Activated CD4-positive, alpha-beta T cell treated with anti-CD3 and anti-CD28 coated beads for 36 hours (primary cell): ENCODE measurements at places on chromosomes 2 and 18. TPM values are rescaled to one million over a fixed set of nuclear protein-coding genes. Genes with fewer than 3 reads are reported as not detected.

DNA sequence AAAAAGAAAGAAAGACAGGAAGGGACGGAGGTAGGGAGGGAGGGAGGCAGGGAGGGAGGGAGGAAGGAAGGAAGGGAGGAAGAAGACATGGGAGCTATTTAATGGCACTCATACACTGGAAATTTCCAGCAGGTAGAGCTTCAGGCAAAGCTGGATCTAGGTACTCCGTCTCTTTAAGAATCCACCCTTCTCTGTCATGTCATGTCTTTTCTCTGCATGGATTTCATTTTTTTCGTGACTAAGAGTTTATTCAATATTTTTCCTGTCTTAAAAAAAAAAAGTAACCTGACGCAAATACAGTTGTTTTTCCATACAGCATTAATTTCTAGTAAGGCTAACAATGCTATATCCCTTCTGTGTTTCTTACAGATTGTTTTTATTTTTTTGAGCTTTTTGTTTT lies 56.3 kb upstream of the MCFD2 start:
- peaks cover 13% of the 10 kb centered on the region for H3K4me1 ChIP-seq
- H3K27me3 ChIP-seq = no peaks in the 10 kb centered on the region
- peaks cover 24% of the 10 kb centered on the region for H3K36me3 ChIP-seq
- no peak overlapping the region for H3K4me3 ChIP-seq
- peak overlapping the region; percentile 21 for H3K27ac ChIP-seq

GRCh38 chr2:175383286-175383685 lies 201.8 kb upstream of the ATP5MC3 start:
- no peak overlapping the region for H3K27ac ChIP-seq
- H3K36me3 ChIP-seq = peaks cover 6% of the 10 kb centered on the region
- no peak for DNase-seq
- H3K27me3 ChIP-seq = peaks cover 10% of the 10 kb centered on the region
- no peak overlapping the region for H3K4me3 ChIP-seq
- H3K4me1 ChIP-seq = no peaks in the 10 kb centered on the region

- no peak overlapping the region for H3K27ac ChIP-seq
- DNase-seq = no peak
- H3K4me1 ChIP-seq = peaks cover 10% of the 10 kb centered on the region
- H3K27me3 ChIP-seq = no peaks in the 10 kb centered on the region
- H3K36me3 ChIP-seq = peaks cover 3% of the 10 kb centered on the region
- no peak overlapping the region for H3K4me3 ChIP-seq
Measured at GRCh38 chr2:15116830-15117229, 444.3 kb downstream of the NBAS start.

- H3K27ac ChIP-seq = no peak overlapping the region
- no peak overlapping the region for H3K4me3 ChIP-seq
- DNase-seq = no peak
Measured at GRCh38 chr2:72057308-72057707, 90.4 kb downstream of the CYP26B1 start.

DNA sequence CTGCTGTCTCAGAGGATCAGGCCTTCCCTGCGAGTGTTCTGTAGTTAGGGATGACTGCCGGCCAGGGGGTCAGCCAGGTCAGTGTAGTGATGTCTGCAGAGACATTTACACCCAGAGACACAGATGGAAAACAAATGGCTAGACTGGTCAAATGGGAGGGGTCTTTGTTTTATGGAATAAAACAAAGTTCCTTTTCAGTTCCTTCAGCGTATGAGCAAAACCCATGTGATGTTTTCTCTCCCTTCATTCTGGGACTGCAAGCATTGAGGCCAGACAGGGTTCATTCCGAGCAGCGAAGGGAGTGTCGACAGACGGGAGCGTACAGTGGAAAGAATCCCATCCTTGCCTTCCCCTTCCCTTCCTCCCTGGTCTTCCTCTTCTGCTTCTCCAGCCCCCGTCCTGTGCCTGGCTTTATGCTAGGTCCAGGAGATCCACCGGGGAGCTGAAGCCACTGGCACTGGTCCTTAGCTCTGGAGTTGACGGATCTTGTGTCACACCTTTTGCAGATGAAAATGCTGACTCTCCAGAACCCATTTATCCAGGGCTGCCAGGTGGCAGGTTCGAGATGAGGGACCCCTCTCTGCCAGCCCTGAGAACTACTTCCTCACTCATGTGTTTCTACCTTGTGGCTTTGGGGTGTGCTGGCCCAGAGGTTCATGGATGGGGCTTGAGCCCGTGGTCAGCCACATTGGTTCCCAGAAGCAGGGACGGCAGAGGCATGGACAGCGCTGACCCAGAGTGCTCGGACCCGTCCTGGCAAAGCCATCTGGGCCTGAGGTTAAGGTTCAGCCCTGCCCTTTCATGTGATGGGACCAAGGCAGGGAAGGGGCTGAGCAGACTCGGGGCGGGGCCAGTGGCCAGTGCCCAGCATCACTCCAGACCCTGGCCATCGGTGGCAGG lies 24.2 kb downstream of the ITGB1BP1 start:
- H3K36me3 ChIP-seq = peaks cover 2% of the 10 kb centered on the region
- no peaks in the 10 kb centered on the region for H3K27me3 ChIP-seq
- H3K27ac ChIP-seq = no peak overlapping the region
- no peak for DNase-seq

- no peak overlapping the region for H3K27ac ChIP-seq
- no peaks in the 10 kb centered on the region for H3K27me3 ChIP-seq
- no peak overlapping the region for H3K4me3 ChIP-seq
- no peaks in the 10 kb centered on the region for H3K36me3 ChIP-seq
Measured at GRCh38 chr2:232333361-232334135, 45.0 kb upstream of the ALPP start.

DNA sequence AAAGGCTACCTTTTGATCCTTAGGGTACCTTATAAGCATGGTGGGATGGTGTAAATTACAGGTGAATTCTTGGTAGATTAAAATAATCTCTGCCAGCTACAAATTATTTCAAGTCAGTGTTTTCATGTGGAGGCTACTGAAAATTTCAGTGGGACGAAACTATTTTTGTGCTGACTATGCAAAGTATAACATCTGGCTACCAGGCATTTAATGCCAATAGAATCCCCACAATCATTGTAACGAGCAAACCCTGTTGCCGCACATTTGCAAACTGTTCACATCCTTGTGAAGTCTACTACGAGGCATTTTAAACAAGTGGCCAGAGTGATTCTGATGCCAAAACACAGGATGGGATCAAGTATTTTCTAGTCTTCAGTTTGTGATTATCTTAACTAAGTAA lies 48.1 kb upstream of the SDC1 start:
- no peak overlapping the region for H3K4me3 ChIP-seq
- DNase-seq = no peak
- no peaks in the 10 kb centered on the region for H3K27me3 ChIP-seq
- H3K27ac ChIP-seq = no peak overlapping the region
- peaks cover 26% of the 10 kb centered on the region for H3K36me3 ChIP-seq

DNA sequence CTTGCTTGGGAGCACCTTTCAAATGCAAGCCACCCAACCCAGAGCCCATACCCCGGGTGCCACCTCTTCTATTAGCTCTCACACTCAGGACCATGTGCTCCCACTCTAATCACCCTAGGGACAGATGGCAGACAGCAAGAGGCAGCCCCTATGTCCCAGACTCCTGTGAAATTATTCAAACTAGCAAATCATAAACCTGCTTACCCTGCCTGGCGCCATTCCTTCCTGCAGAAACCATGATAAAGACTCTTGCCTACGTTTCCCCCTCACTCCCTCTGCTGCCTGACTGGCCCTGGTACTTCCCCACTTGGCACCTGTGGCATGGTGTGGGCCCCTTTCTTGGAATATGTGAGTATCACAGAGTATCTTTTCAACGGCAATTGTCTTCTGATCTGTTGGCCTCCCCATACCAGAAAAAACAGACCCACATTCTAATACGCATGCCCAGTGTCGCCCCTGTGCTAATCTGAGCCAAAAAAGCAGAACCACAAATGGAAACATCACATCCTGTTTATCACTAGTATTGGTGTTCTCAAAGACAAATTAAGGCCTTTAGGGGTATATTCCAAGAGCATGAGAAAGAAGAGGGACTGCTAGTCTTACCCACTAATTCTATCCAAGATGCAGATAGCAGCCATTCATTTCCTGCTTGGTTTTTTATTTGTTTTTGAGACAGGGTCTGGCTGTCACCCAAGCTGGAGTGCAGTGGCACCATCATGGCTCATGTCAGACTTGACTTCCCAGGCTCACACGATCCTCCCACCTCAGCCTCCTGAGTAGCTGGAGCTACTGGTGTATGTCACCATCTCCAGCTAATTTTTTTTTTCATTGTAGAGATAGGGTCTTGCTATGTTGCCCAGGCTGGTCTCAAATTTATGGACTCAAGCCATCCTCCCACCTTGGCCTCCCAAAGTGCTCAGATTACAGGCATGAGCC lies 44.1 kb upstream of the TTC39C start:
- peak overlapping the region; percentile 59 for H3K27ac ChIP-seq
- no peaks in the 10 kb centered on the region for H3K27me3 ChIP-seq
- DNase-seq = peak; percentile 70
- no peak overlapping the region for H3K4me3 ChIP-seq
- H3K4me1 ChIP-seq = peaks cover 60% of the 10 kb centered on the region

- H3K27me3 ChIP-seq = no peaks in the 10 kb centered on the region
- H3K36me3 ChIP-seq = peaks cover 53% of the 10 kb centered on the region
- DNase-seq = no peak
- H3K27ac ChIP-seq = no peak overlapping the region
- H3K4me1 ChIP-seq = no peaks in the 10 kb centered on the region
- H3K4me3 ChIP-seq = no peak overlapping the region
Measured at GRCh38 chr18:9552616-9553015, 61.7 kb downstream of the PPP4R1 start.

GRCh38 chr2:135874777-135875365 lies 1.4 kb downstream of the MCM6 start:
- peak overlapping the region; percentile 86 for H3K4me3 ChIP-seq
- H3K4me1 ChIP-seq = peaks cover 54% of the 10 kb centered on the region
- H3K27me3 ChIP-seq = no peaks in the 10 kb centered on the region

GRCh38 chr2:173187941-173188788 lies 112.5 kb downstream of the MAP3K20 start:
- no peak overlapping the region for H3K27ac ChIP-seq
- H3K36me3 ChIP-seq = no peaks in the 10 kb centered on the region
- peaks cover 2% of the 10 kb centered on the region for H3K4me1 ChIP-seq
- no peak for DNase-seq
- H3K4me3 ChIP-seq = no peak overlapping the region

DNA sequence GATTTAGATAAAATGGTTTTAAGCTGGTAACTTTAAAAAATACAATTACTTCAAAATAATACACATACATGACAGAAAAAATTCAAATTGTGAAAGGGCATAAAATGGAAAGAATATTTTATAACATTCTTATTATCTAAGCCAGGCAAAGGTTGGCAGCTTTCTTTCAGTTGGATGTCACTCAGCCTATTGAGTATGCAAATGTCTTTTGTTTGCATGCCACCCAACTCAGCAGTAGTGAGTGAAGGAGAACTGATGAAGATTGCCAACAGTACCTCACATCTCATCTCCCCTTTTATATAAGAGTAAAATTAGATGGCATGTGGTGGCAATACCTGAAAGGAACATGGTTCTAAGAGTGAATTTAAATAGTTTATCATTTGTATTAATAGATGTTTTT lies 24.8 kb downstream of the BMPR2 start:
- no peaks in the 10 kb centered on the region for H3K36me3 ChIP-seq
- no peak for DNase-seq
- H3K27me3 ChIP-seq = no peaks in the 10 kb centered on the region
- H3K4me3 ChIP-seq = no peak overlapping the region

- no peak for DNase-seq
- no peaks in the 10 kb centered on the region for H3K36me3 ChIP-seq
- no peaks in the 10 kb centered on the region for H3K27me3 ChIP-seq
- H3K4me1 ChIP-seq = peaks cover 17% of the 10 kb centered on the region
- no peak overlapping the region for H3K27ac ChIP-seq
Measured at GRCh38 chr2:128214866-128215460, 103.7 kb downstream of the HS6ST1 start.

GRCh38 chr2:230947908-230948365 lies 22.9 kb upstream of the GPR55 start:
- H3K36me3 ChIP-seq = peaks cover 1% of the 10 kb centered on the region
- H3K27ac ChIP-seq = no peak overlapping the region
- no peak overlapping the region for H3K4me3 ChIP-seq

- peak overlapping the region; percentile 76 for H3K27ac ChIP-seq
- H3K36me3 ChIP-seq = no peaks in the 10 kb centered on the region
- no peaks in the 10 kb centered on the region for H3K27me3 ChIP-seq
Measured at GRCh38 chr2:61670591-61671501, 132.7 kb upstream of the XPO1 start.

DNA sequence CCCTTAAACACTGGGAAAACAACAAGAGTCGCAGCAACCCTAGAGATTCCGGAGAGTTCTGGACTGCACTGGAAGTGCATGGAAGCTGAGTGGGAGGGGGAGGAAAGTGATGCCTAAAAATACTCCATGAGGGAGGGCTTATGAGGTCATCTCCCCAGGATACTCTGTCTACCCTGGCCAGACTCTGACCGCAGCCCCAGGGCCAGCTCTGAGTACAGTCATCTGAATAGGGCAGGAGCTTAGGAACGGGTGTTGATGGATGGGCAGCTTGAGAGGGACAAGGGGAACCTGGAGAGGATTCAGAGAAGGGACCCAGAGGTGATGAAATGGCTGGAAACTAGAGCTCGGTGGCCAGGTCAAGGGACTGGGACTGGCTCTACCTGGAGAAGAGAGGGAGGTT lies 79.3 kb upstream of the IGFBP5 start:
- no peaks in the 10 kb centered on the region for H3K4me1 ChIP-seq
- H3K36me3 ChIP-seq = no peaks in the 10 kb centered on the region
- no peak for DNase-seq

DNA sequence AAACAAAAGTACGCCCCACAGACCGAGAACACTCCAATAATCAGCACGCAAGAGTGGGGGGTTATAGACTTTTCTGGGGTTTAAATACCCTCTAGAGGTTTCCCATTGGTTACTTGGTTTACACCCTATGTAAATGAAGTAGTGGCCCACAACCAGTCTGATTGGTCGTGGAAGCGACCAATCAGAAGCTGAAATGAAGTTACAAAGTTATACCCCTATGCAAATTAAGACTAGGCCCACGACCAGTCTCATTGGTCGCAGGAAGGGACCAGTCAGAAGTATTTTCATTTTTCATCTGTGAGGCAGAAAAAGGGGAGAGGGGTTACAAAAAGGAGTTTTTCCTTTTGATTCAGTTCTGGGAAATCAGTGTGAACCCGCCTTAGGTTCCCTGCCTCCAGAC lies 55.3 kb upstream of the YWHAQ start:
- no peak for DNase-seq
- H3K27me3 ChIP-seq = no peaks in the 10 kb centered on the region
- H3K36me3 ChIP-seq = no peaks in the 10 kb centered on the region
- no peak overlapping the region for H3K4me3 ChIP-seq

DNA sequence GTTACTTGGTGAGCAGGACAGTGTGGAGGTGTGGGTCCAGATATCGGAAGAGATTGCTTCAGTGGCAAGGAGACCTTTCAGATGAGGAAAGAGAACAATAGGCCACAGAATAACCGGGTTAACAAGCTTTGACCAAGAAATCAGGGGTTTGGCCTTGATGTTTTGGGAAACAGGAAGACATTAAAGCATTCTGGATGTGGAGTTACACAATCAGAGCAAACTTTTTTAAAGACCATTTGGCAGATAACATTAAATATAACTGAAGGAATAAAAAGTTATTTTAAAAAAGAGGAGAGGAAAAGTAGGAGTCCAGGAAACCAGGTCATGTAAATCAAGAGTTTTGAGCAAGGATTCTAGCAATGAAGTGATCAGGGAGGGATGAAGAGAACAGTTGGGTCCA lies 35.7 kb downstream of the TNFRSF11A start:
- peaks cover 2% of the 10 kb centered on the region for H3K36me3 ChIP-seq
- H3K4me1 ChIP-seq = peaks cover 8% of the 10 kb centered on the region
- DNase-seq = no peak

Gene MLPH
- 1.2 TPM for total RNA-seq

Gene DCDC2C
- total RNA-seq = not detected

Gene CYP1B1
- total RNA-seq = 6.3 TPM

Gene GAREM2
- total RNA-seq = 5.7 TPM

Gene NEU2
- not detected for total RNA-seq

Gene VAMP8
- total RNA-seq = 98.3 TPM

Gene UNC80
- total RNA-seq = not detected

Gene BCL11A
- 0.57 TPM for total RNA-seq

Gene SATB2
- 0.21 TPM for total RNA-seq

Gene CXCR1
- total RNA-seq = not detected

Gene CPO
- not detected for total RNA-seq
